ENCODE measurements at places on chromosomes 4 and X.
A peak's percentile ranks its signal among the peaks of the same experiment; 100 is the strongest.

- DNase-seq = no peak
Observed at GRCh38 chr4:85452058-85452731, 22.8 kb upstream of the ARHGAP24 start.

GRCh38 chr4:4439782-4440181, 52.9 kb downstream of the NSG1 start:
- no peak for DNase-seq

DNA sequence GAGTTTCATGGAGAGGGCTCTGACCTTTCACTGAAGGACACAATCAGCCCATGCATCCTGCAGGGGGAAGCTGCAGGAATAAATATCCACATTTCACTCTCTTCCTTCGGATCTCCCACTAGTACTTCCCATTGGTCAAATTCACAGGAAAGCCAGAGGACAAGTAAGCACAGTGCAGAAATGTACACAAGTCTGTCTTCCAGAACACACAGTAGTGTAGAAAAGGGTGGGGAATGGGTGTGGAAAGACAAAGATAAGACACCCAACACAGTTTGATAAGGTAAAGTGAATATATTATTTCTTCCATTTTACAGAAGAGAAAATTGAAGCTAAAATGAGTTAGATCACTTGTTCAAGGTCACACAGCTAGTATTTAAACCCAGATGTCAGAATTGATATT, 81.1 kb upstream of the PCDH19 start:
- DNase-seq = no peak

- no peak for DNase-seq
Observed at GRCh38 chrX:41087201-41087600, 2.0 kb downstream of the USP9X start.

DNA sequence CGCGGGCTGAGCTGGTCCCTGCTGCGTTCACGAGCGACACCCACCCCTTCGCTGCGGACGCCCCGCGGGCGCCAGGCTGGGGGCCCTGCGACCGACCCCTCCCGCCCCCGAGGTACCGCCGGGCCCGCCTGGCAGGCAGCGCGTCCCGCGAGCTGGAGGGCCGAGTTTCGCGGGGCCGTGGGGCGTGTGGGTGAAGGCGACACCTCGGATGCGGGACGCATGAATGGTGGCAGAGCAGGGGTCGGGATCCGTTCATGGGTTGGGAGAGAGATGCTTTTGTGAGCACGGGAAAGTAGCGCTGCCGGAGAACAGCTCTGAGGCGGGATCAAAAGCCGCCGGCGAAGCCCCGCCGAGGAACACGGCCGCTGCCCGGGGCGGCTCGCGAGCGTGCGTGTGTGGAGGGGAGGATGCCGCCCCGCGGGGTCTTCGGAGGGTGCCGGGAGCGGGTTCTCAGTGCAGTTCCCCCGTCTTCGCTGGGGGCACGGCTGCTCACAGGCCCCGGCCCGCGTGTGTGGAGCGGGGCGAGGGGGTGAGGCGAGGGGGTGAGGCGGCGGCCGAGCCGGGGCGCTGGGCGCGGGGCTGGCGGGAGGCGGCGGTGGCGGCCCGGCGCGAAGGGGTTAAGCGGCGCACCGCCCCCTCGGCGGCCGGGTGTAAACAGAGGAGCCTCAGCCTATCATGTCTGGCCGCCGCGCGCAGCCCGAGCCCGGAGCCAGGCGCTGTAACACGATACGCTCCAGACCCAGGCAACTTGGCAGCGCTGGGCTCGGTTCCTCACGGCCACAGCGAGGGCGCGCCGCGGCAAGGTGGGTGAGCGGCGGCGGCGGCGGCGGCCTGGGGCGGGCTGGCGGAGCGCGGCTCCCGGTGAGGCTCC, 205.3 kb downstream of the TENM3 start:
- peak; percentile 6 for DNase-seq

DNA sequence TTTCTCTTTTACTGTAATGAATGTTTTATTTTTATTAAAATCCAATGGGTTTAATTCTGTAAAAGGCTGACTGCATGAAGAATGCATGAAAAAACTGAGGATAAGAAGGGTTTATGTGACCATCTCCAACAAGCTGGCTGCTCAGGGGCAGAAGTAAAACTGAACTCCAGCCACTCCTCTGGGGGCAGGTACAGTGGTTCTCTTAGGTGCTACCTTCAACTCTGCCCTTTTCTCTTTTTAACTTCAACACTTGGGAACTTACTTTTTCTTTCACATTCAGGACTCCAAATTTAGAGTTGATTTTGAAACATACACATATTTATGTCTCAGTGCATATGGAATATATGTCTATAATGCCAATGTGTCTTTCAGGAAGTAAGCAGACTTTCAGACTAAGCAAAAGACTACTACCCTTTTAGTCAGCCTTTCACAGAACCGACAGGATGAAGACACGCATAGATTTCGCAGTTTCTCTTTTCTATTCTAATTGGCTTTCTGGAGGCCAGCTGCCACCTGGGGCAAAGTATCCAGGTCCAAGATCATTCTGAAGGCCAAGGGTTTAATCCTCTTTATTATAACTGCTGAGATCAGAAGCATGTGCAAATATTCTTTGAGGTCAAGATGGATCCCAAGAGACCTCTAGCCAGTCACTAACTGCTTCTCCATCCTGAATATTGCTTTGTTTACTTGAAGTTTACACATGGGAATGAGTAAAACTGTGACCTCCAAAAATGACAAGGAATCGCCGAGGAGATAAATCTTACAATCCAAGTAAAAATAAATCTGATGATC, 30.7 kb downstream of the HS3ST1 start:
- DNase-seq = no peak

GRCh38 chrX:71618303-71618721, at the start of gene CXCR3:
Gene CXCR3, minus strand, starts transcription at chrX:71618511. Its CDS starts 62 bp downstream, at chrX:71618449.
- DNase-seq = peak; percentile 80

DNA sequence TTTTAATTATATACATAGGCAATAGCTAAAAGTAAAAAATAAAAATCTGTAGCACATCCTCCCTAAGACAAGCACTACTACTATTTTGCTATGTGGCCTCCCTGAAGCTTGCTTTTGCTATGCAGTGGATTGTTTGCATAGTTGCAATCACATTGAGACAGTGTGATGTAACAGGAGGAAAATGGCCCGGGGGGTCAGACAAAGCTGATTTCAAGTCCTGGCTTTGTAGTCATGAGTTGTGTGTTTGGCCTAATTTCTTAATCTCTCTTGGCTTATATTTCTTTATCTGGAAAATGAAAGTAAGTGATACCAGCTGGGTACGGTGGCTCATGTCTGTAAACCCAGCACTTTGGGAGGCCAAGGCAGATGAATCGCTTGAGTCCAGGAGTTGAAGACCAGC, 166.6 kb downstream of the LHFPL1 start:
- DNase-seq = no peak

- no peak for DNase-seq
Observed at GRCh38 chr4:41550308-41550707, 12.4 kb downstream of the LIMCH1 start.

DNA sequence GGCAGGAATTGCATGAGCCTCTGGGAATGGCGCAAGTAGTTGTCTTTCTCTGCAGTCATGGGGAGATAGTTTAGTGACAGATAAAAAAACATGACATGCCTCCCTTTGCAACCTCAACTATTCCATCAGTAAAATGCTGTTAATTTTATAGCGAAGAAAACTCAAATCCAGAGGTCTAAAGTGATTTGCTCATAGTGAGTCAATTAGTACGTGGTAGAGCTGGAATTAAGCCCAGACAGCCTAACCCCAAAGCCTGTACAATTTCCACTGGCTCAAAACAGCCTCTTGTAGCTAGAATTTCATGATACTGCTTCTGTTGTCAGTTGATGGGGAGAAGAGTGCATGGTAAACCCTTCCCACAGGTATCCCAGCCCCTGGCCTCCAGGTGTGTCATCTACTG, 81.3 kb upstream of the TRPC5 start:
- DNase-seq = no peak

- no peak for DNase-seq
Observed at GRCh38 chr4:180261346-180261745, 1981.9 kb upstream of the TENM3 start.

- DNase-seq = no peak
Observed at GRCh38 chr4:173651651-173652282, 121.7 kb upstream of the HAND2 start.

DNA sequence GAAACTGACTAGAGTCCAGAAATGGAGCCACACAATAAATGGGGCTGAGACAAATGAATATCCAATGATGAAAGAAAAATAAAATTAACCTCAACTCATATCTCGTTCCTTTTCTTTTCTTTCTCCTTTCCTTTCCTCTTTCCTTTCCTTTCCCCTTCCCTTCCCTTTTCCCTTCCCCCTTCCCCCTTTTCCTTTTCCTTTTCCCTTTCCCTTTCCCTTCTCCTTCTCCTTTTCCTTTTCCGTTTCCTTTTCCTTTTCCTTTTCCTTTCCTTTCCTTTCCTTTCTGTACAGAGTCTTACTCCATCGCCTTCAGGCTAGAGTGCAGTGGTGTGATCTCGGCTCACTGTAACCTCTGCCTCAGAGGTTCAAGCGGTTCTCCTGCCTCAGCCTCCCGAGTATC, 146.3 kb downstream of the RTL9 start:
- no peak for DNase-seq

- DNase-seq = no peak
Observed at GRCh38 chr4:113969709-113970334, 9.6 kb downstream of the ARSJ start.

- DNase-seq = no peak
Observed at GRCh38 chr4:113616443-113616842, 145.1 kb downstream of the CAMK2D start.

GRCh38 chrX:129478516-129478915, 44.8 kb downstream of the SMARCA1 start:
- DNase-seq = no peak

DNA sequence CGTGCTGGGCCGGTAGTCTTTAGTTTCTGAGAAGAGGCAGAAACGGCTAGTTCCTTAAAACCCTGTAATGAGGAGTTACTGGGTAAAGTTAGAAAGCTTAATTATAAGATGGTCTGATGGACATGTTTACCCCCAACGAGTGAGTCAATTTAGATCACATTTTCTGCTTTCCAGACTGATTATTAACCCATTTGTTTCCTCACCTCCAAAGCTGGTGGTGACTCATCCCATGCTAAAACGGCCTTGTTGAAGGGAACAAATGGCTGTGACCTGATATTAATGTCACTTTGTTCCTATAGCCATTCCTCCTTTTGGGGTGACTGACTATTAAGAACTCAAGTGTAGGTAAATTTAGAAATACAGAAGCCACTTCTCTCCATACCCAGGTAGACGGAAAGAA, 232.0 kb downstream of the KCNIP4 start:
- no peak for DNase-seq

GRCh38 chr4:89482251-89482650, 174.7 kb upstream of the GPRIN3 start:
- DNase-seq = no peak

GRCh38 chr4:146318894-146319293, 104.6 kb downstream of the REELD1 start:
- no peak for DNase-seq

DNA sequence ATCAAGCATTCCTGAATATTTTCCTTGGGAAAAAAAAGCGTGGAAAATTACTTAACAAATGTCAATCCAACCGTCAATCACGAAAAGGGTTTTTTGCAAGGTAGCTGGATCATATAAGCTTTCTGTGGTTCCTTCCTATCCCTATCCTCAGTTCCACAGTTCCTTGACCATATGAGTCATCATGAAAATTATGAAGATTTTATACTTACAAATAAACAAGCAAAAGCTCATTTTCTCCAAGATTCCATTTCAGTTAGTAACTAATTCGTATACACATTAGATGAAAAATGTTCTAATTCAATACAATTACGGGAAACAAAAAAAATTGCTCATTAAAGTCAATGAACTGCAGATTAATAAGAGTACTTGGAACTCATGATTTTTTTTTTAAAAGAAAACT, 228.8 kb downstream of the NSUN7 start:
- no peak for DNase-seq

- DNase-seq = no peak
Observed at GRCh38 chrX:53659039-53659438, 27.5 kb downstream of the HUWE1 start.

- no peak for DNase-seq
Observed at GRCh38 chrX:16172391-16172790, 5.1 kb downstream of the MAGEB17 start.

DNA sequence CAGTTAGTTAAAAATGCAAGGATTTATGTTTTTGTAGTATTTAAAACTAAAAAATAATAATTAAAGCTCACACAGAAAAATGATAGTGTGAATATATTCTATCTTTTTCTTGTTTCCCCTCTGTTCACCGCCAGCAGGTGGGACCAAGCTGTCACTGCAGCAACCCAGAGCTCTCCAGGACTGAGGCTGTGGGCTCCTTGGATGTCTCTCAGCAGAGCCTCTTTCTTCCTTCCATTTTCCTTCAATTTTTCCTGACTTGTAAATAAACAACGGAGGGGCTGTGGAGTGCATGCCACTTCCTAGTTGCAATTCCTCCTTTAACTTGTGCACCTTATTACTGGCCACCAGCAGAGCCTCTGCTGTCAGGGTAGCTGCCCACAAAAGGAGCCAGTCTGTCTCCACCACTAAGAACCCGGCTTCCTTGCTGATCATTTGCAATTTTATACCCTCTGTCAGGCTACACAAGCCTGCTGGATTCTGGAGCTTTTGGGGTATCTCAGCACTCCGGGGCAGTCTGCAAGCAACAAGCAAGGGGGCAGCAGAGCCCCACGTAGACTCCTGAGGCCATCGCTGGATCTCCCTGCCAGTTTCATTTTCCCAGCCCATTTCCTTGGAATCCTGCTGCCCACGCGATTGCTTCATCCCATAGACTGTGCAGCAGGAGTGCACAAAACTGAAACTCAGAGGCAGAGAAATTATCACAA, 1467.4 kb downstream of the C4orf33 start:
- DNase-seq = no peak

GRCh38 chr4:80459918-80460473, 124.5 kb downstream of the CFAP299 start:
- DNase-seq = no peak

- no peak for DNase-seq
Observed at GRCh38 chrX:24243188-24243587, 70.7 kb downstream of the SUPT20HL2 start.
